Hematopoietic multipotent progenitor cell treated with erythropoietin and hydrocortisone succinate and interleukin-3 and kit ligand, for 6 days (in vitro differentiated cells): ENCODE measurements at places on chromosomes 11 and 22.

DNA sequence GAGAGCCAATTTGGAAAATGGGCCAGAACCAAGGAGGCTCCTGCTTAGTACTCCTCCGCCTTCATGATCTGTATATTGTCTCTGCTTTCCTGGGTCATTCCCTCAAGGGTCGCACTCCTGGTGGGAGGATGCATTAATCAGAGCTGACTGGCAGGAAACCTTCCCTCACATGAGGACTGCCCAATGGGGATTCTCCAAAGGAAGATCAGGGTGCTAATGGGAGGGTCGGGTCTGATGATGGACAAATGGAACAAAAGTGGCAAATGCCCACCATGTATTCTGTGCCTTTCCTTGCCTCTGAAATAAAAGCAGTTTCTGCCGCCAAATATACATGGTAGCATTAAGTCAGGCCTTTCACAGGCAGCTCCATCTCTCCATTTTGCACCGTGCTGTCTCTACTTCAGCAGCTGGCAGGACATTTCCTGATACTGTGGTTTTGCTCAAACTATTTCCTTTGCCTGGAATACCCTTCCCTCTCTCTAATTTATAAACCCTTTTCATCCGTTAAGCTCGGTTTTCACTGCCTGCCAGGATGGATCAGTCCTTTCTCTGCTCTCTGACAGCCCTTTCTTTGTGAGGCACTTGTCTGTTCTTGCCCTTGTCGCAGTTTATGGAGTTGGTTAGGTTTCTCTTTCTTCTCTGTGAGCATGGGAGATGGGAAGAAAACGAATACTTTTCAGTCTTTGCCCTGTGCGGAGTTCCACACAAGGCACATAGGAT, 13.5 kb downstream of the SREBF2 start:
- no peak for DNase-seq

DNA sequence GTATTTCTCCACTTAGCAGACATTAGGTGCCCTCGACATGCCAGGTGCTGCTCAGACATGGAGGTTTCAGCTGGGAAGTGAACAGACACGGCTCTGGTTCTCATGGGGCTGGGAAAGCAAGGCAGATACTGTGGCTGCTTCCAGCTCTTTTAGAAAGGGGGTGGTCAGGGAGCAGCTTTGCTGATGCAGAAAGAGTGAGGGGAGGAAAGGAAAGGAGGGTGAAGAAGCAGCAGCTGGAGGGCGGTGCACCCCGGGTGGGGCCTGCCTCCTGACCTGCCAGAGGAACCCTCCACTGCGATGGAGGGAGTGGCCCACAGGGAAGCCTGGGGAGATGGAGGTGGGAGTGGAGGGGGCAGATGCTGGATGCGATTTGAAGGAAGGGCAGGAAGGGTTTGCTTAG, 76.8 kb downstream of the MORC2 start:
- no peak for DNase-seq

DNA sequence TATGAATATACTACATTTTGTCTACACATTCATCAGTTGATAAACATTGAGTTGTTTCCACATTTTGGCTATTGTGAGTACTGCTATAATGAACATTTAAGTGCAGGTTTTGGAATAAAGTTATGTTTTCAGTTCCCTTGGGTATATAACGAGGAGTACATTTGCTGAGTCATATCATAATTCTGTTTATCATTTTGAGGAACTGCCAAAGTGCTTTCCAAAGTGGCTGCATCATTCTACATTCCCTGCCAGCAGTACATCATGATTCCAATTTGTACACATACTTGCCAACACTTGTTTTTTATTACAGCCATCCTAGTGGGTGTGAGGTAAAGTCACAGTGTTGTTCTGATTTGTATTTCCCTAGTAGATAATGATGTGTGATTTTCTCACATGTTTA, 1458.6 kb upstream of the TENM4 start:
- peak; percentile 43 for DNase-seq

GRCh38 chr11:62536301-62536957, 10.2 kb downstream of the AHNAK start:
- no peak for DNase-seq

DNA sequence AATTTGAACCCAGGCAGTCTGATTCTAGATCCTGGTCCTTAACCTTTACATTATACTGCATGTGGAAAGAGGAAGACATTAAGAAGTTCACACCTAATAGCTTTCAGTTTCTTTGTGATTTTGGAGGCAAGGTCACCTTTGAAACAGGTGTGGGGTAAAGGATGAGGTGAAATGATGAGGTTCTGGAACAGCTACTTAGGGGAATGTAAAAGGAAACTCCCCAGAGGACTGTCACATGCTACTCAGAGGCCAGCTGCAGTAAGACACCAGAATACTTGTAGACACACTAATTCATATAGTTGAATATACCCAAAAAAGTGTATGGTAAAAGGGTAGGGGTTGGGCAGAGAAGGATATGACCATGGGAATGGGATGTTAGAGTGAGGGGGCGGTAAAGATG, 5.4 kb downstream of the APIP start:
- DNase-seq = no peak

DNA sequence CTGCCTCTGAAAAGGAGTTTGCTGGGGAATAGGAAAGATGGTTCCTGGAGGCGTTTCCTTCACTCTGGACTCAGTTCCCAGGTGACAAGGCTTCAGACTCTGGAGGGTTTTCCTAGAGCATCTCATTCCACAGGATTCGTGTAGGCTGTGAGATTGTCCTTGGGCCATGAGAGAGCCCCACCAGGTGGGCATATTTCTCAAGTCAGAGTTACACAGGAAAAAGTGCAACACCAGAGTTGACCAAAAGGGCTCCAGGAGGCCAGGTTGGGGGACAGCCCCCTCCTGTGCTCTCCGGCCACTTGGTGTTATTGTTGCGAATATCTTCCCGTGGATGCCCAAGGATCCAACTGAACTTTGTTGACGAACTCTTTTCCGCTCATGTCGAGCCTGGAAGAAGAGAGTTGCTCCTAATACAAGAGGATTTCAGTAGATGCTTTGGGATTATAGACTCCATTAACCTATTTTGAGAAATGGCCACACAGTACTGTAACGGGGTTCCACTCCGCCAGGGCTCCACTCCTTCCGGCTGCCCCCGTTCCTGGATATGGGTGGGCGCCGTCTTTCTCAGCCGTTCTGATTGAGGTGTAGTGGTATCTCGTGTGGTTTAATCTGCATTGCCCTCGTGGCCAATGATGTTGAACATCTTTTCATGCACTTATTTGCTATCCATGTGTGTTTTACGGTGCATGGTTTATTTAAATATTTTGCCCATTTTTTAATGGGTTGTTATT, 580.3 kb downstream of the BRD1 start:
- no peak for DNase-seq

- no peak for DNase-seq
These were observed 38.7 kb upstream of the GCAT start for GRCh38 chr22:37769056-37769455.

GRCh38 chr22:47697861-47698260, 935.4 kb downstream of the TBC1D22A start:
- DNase-seq = no peak

- DNase-seq = no peak
These were observed 40.8 kb downstream of the APOL1 start for GRCh38 chr22:36293606-36294292.

DNA sequence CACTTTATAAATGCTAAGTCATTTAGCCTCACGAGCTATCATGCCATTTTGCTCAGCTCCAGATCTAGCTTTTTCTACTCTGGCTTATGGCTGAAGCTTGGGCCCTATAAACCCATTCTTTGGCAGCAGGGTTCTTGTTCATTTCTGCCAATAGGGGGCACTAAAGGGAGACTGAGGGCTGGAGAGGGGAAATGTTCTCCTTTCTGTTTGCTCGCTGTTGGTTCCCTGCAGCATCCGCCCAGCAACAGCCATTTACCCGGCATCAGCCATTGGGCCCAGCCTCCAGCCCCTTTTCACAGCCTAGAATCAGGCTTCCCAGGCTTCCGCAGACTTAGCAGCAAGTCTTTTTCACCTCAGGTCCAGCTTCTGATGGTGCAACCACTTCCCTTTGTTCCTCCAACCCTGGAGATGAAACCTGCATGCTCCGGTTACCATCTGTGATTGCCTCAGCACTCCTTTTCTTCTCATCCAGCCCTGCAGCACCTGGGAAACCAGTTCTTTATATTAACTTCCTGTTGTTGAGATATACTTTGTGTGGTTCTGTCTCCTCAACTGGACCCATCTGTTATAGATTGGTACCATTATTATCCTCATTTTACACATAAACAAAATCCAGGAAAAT, 4.2 kb upstream of the ME3 start:
- DNase-seq = peak; percentile 71

GRCh38 chr11:30357872-30358271, 35.0 kb downstream of the ARL14EP start:
- DNase-seq = no peak

DNA sequence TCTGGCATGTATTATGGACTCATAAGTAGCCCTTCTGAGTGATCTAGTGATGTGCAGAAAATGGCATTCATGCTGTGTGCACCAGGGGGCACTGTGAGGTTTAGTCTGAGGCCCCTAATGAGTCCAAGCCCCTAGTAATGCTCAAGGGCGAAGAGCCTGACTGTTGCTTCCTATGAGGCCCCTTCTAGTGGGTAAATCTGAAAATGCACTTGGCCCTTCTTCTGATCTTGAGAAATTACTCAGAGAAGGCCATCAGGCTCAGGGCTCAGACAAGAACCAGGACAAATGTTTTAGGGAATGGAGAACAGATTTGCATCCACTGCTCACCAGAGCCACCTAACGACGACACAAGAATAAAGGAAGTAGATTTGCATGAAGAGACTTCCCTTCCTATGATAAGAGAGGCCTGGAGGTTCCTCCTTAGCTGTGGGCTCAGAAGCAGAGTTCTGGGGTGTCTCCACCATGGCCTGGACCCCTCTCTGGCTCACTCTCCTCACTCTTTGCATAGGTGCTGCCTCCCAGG, 75.8 kb downstream of the GGTLC2 start:
- peak; percentile 90 for DNase-seq

DNA sequence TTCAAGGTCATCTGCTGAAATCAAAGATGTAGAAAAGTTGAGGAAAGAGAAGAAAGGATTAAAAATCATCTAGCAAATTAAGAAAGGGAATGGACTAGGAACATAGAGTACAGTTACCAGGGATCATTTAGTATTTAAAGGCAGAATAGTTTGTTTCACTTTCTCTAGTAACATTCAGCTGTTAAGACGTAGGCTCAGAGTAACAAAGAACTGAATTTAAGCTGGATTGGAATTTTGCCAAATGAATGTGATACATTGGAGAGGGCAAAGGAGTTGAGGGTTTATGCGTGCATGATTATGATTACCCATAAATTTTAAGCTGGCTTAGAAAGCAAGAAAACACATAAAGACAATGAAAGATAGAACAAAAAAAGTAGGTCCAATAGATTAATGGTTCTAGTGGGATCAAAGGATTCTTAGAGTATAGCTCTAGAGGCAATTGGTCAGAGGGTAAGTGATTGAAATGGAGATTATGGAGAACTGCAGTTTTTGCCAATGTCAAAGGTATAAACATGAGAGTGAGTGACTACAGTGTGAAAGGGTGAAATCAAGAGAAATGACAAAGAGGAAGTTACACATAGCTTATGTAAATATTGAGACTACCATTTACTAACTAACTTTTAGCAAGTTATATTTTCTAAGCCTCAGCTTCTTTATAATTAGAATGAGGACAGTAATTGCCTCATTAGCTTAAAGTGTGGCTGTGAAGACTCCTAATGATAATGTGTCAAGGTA, 190.0 kb downstream of the GRIA4 start:
- DNase-seq = no peak
